HepG2 (cell line): ENCODE measurements at places on chromosomes 16 and 17.

DNA sequence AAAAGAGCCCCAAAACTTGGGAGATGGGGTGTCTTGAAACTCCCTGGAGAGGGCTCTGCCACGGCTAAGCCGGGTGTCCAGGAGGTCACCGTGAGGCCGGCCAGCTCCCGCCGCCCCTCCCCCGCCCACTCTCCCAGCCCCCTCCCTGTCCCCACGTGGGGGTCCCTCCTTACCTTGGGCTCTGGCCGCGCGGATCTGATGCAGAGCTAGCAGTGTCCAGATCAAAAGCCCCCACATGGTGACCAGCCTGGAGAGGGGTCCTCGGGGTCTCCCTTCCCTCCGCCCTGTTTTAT, 447 bp downstream of the SDK2 start:
- DNase-seq, result no peak

DNA sequence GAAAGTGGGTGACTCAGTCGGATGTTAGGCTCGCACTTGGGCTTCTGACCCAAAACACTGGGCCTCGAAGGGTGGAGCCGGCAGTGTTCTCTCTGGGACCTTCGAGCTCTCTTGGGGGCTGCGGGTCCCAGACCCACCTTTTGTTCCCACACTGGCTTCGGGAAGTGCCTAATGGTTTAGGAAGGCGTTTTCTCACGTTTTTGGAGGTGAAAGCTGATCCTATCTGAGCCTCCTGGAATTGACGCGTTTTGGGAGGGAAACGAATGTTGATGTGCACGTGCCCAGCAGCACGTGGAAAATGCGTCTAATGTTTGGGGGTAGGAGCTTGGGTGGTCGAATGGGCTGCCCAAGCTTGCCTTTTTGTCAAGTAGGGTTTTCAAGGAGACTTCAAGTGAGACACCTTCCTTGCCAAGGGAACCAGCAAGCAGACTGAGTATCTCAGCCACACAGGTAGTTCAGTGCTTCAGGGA, 666 bp downstream of the HGS start:
- peak; percentile 44 for DNase-seq

DNA sequence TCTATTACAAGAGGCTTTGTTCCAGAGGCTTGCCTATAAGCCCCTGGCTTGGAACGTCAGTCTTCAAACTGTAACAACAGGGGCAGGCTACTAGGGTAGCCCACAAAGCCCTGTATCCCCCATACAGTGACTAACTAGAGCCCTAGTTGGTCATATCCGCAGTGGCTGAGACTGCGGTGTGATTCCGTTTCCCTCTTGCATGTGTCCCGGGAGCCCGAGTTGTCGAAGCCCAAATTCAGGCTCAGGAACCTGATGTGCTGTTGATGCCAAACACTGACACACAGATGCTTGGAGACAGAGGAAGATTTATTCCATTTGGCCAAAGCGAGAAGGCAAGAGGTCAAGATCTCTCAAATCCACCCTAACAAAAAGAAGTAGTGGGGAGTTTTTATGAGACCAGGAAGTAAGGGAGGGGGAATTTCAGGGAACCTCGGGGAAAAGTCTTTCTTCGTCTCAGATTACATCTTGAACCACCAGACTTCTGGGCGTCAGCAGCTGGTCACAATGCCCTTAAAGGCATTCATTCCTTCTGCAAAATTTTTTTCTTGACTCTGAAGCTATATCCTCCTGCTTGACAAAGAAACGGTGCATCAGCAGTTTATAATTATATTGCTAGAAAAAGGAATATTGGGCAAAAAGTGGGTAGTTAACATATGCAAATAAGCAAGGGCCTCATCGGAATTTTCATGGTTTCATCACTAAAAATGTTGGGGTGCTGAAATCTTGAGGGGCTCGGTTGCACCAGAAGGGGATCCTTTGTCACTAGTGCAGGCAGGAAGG, 879 bp downstream of the SLFN5 start:
- DNase-seq, result no peak

GRCh38 chr16:49605536-49606254, 232.1 kb downstream of the C16orf78 start:
- no peak for DNase-seq

DNA sequence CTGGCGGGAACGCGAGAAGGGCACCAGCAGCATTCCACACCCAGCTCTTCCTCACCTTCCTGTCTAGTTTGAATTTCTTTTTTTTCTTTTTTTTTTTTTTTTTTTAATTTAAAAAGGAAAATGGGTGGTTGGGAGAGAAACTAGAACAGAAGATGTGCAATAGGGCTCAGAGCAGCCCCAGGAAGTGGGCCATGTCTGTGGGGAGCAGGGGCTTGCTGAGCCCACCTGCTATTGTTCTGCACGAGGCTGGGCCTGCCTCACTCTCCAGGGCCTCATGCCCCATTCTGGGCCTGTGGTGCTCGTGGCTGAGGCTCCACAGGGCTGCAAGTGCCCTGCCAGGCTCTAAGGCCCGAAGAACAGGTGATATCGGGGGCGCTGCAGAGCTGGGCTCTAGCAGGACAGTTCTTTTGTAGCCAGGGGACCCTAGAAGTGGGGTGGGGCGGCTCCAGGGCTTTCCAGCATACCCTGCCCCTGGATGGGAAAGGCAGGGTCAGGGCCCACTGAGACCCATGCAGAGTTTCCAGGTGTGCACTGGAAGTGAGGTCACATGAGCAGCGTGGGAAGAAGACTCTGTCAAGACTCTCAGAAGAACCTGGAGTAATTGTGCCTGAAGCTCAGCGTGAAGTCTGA, 12.4 kb downstream of the MRPL27 start:
- no peak for DNase-seq

DNA sequence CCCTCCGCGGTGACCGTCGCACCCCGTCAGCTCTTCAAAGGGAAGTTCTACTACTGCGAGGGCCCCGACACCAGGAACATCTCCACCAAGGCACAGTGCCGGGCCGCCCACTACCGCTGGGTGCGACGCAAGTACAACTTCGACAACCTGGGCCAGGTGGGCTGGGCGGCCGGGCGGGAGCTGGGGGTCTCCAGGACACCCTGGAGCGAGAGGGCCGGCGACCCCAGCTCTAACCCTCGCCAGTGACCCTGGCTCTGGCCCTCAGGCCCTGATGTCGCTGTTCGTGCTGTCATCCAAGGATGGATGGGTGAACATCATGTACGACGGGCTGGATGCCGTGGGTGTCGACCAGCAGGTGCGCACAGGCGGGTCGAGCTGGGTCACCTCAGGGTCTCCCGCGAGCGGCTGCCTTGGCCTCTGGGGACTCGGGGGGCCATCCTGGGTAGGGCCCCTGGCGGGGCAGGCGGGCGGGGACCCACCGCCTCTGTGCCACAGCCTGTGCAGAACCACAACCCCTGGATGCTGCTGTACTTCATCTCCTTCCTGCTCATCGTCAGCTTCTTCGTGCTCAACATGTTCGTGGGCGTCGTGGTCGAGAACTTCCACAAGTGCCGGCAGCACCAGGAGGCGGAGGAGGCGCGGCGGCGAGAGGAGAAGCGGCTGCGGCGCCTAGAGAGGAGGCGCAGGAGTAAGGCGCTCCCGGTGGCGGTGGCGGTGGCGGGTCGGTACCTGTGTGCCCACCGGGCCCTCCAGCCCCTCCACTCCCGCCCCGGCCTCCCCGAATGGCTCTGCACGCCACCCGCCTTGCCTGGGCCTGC, 13.4 kb downstream of the TPSG1 start:
- no peak for DNase-seq

GRCh38 chr16:14329727-14330350, 258.7 kb downstream of the MRTFB start:
- DNase-seq, result peak; percentile 46

DNA sequence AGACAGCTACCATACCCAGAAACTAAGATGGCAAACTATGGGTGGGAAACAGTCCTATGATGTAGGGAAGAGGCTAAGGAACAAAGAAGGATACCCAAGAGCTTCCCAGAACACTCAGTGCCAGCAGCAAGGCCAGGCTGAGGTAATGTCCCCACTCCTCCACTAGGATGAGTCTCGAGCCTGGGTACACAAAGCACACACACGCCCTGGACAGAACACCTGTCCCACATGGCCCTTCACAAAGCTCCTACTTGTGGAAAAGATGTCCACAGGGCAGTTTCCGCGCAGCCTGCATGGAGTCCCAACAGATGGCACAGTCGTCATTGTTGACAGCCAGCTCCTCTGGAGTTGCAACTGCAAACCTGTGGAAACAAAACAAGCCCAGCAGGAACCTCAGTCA, 23.9 kb downstream of the AMFR start:
- peak; percentile 42 for DNase-seq

- DNase-seq, result no peak
Observed at GRCh38 chr17:81080019-81080418, 45.1 kb downstream of the BAIAP2 start.
